ENCODE measurements at places on chromosomes 7 and 10.

- DNase-seq: peak; percentile 38
These were observed at the start of the genes ACTR3C and LRRC61 for GRCh38 chr7:150322833-150323681. ACTR3C (minus strand) TSS chr7:150323545; CDS start chr7:150295296, 28,249 bp downstream. LRRC61 (plus strand) TSS chr7:150323355; CDS start chr7:150336862, 13,507 bp downstream.

GRCh38 chr7:16083931-16084330 lies 337.4 kb downstream of the CRPPA start:
- no peak for DNase-seq

- DNase-seq: no peak
These were observed 597.6 kb downstream of the PARD3 start for GRCh38 chr10:34217524-34217923.

GRCh38 chr7:27367933-27368549 lies 125.4 kb downstream of the EVX1 start:
- DNase-seq: no peak

GRCh38 chr10:78742406-78742729 lies 326.4 kb upstream of the ZMIZ1 start:
- DNase-seq: no peak

- DNase-seq: no peak
These were observed 186.2 kb upstream of the INHBA start for GRCh38 chr7:41889040-41889439.

DNA sequence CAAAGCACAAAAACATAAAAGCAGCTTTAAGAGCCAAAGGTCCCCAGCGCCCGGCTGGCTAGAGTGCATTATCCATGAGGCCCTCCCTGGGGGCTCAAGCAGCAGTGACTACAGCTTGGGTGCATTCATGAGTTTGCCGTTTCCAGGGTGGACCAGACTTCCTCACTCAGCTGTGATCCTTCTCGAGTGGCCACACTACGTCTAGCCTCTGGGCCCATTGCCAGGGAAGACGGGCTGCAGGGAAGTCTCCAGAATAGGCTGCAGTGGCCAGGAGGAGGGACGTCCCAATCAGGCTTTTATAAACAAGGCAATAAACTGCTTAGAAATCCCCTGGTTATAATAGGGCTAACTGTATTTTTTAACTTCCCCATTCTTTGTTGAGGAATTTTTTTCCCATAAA lies 89.4 kb upstream of the C1QL3 start:
- DNase-seq: no peak

GRCh38 chr10:74926791-74927585 lies 100.6 kb downstream of the KAT6B start:
- DNase-seq: no peak

GRCh38 chr10:94676496-94676895 lies 7.0 kb upstream of the CYP2C18 start:
- DNase-seq: no peak

- no peak for DNase-seq
These were observed 658 bp upstream of the SGCE start for GRCh38 chr7:94656658-94656924.

DNA sequence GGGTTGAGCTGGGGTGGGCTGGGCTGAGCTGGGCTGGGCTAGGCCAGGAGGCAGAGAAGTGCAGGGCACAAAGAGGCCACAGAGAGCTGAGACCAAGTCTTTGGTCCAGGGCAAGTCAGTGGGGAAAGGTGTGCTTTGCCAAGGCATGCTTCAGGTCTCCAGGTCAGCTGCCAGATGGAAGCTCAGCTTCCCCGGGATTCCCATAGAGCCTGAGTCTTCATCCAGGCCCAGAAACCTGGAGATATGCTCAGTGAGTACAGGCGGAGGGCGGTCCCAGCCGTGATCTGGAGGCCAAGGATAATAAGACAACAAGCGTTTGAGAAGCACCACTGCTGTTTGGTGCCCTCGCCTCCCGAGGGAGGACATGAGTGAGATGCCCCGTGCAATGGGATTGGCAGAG lies 4.7 kb upstream of the CALN1 start:
- DNase-seq: no peak

GRCh38 chr7:127865466-127865865 lies 165.8 kb downstream of the LRRC4 start:
- no peak for DNase-seq

DNA sequence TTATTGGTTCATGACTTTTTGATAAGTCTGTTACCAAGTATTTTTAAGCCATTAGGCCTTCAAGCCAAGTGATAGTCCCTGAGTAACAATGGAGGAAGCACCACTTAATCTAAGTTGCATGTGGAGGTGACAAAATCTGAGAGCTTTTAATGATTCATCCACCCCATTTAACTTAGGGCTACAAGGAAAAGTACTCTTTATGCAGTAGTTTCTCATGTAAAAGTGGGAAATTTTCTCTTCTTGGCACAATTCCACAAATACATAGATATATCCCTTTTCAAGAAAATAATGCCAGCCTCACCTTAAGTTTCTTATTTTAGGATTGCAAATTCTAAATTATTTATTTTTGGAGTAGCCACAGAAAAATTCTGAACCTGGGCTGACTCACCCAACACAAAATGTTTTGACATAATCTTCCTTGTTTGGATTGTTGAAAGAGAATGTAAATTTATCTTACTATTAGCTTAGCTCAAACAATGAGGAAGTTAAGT lies 85.7 kb downstream of the SUGCT start:
- DNase-seq: no peak

DNA sequence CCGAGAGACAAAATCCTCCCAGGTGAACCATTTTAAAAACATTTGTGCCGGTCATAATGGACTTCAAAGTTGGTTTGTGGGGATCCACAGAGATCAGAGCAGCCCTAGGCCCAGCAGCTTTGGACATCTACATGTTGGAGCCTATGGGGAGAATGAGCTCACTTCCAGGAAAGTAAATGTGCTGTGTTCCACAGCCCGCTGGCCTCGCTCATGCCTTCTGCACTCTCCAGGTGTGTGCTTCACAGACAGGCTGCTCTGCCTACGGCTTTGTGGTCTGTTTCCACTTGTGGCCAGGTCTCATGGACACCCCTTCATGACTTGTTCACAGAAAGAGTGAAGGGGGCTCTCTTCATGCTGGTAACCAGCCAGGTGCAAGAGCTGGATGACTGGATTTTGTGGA lies 141.6 kb downstream of the ADARB2 start:
- DNase-seq: no peak

DNA sequence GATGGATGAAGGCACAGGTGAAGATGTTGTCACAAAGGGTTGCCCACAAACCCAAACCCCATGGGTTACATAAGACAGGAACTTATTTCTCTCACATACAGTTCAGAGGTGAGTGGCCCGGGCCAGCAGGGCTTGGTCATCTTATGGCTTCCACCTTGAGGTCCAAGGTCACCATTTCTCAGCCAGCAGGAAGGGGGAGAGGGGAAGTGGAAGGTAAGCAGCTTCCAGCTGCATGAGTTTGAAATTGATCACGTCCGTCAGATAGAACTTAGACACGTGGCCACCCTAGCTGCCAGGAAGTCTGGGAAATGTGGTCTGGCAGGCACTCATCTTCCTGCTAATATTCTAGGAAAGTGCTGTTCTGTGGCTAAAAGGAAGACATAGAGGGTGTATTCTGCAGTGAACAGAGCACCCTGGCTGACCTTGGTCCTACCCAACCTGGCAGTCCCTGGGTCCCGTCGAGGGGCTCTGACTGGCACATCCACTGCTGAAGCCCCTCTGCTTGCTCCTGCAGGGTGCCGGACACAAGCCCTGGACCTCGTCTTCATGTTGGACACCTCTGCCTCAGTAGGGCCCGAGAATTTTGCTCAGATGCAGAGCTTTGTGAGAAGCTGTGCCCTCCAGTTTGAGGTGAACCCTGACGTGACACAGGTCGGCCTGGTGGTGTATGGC lies 49.5 kb downstream of the VWA2 start:
- DNase-seq: no peak

DNA sequence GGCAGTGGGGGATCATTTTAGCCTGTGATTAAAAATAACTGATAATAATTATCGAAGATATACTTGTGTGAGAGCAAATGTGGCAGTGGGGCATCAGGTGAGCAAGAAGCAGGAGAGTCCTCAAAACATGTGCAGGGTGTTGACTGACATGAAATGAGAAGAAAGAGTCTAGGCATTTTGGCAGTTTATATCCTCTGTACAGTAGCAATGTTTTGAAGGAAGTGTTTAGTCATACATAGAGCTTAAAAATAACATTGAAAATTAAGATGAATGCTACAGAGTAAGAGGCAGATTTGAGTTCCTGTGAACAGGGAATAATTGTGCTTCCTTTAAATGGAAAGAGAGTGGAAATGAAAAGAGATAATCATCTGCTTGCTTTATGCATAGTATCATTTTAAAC lies 47.4 kb downstream of the VPS50 start:
- DNase-seq: no peak

DNA sequence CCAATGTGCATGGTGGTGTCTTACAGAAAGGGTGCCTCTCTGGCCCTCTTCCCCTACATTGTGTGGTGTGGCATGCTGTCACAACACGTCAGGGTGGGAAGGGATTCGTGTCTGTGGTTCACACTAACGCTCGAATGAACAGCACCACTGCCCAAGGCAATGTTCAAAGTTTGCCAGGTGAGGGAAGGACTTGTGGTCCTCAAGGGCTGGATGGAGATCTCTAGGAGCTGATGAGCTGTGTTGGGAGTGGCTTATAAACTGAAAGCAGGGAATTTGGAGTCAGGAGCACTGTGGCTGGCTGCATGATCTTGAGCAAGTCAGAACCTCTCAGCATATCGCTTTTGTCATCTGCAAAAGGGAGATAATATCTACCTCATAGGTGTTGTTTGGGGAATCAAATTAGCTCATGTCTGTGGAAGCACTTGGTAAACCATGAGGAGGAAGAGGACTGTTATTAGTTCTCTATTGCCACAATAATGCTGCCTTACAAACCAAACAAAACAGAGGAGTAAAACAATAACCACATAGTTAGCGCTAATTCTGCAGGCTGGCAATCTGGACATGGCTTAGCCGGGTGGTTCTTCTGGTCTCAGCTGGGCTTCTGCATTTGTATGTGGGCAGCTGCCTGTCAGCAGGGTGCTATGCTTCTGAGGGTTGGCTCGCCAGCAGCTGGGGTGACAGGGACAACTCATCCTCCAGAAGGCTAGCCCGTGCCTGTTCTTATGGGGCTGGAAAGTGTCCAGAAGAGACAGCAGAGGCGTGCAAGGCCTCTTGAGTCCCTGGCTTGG lies 22.9 kb upstream of the C10orf105 start:
- DNase-seq: no peak

- no peak for DNase-seq
These were observed 18.5 kb downstream of the EBF3 start for GRCh38 chr10:129945526-129945925.

DNA sequence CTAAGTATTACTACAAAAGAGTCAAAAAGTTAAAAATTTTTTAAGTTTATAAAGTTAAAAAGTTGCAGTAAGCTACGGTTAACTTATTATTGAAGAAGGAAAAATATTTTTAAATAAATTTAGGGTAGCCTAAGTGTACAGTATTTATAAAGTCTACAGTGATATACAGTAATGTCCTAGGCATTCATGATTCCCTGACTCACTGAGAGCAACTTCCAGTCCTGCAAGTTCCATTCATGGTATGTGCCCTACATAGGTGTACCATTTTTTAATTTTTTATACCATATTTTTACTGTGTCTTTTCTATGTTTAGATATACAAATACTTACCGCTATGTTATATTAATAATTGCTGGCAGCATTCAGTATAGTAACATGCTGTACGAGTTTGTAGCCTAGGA lies 92.3 kb downstream of the CTNNA3 start:
- DNase-seq: no peak

GRCh38 chr7:41431671-41432070 lies 271.2 kb downstream of the INHBA start:
- DNase-seq: no peak

- no peak for DNase-seq
These were observed 10.3 kb downstream of the KCP start for GRCh38 chr7:128900237-128900636.

DNA sequence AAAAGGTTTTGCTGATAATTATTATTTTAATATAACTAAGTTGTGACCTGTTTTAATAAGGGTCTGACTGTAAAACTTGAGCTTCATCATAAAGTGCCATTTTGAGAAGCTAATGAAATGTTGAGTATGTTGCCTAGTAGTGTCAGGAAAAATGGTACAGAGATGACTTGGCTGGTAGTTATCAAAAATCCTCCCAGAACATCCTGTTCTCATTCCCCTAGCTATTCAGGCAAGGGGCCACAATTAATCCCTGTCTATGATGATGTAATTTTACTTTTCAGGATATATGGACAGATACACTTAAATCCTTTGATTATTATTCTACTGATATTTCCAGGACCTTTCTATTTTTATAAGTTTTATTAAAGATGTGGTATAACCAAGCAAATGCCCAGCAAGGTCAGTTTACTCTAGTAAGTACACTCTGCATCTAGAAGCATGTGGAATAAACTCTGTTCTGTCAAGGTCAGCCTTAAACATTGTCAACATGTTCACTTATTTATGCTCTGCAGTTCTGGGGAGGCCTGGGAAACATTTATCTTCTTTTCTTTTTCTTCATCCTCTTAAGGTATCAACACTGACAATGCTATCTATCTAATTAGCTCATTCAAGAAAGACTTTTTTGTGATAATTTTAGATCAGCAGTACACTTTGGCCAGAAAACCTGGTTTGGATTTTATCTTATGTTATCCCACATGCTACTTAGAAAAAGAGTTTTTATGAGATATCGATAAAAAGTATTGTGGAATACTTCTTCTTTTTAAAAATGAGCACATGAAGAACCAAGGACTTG lies 32.1 kb downstream of the BTRC start:
- DNase-seq: no peak

DNA sequence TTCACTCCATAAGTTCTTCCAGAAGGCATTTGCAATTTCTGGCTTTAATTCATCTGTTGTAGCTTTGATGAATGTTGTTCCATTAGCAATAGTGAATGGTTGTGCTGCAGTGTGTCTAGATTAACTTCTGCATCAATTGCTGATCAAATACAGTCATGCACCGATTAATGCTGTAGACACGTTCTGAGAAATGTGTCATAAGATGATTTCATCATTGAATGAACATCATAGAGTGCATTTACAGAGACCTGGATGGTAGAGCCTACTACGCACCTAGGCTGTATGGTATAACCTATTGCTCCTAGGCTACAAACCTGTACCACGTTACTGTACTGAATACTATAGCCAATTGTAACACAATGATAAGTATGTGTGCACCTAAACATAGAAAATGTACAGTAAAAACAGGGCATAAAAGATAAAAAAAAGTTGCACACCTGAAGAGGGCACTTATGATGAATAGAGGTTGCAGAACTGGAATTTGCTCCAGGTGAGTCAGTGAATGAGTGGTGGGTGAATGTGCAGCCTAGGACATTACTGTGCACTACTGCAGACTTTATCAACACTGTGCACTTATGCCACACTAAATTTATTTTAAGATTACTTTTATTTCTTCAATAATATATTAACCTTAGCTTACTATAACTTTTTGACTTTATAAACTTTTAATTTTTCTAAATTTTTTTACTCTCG lies 170.7 kb downstream of the HERPUD2 start:
- no peak for DNase-seq

GRCh38 chr7:73342645-73343044 lies 14.7 kb downstream of the FKBP6 start:
- DNase-seq: no peak

Measured in NCI-H510A (cell line).